ENCODE measurements at places on chromosomes 6 and 20. TPM values are rescaled to one million over a fixed set of nuclear protein-coding genes. Genes with fewer than 3 reads are reported as not detected.

- DNase-seq: no peak
Observed at GRCh38 chr6:82275686-82276085, 28.1 kb upstream of the IBTK start.

GRCh38 chr6:63926258-63926780 lies 290.7 kb downstream of the PHF3 start:
- DNase-seq: no peak

DNA sequence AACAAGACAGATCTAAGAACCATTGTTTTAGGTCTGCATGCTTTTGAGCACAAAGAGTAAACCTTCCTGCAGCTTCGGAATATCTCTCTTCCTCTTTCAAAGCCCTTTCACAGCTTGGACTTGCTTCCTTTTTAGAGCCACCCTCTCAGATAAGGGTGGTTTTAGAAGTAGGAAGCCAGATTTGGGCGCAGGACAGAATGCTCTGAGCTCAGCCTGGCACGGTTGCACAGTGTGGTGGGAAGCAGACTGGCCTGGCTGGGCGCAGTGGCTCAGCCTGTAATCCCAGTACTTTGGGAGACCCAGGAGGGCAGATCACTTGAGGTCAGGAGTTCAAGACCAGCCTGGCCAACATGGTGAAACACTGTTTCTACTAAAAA lies 35.6 kb upstream of the PNRC1 start:
- no peak for DNase-seq

DNA sequence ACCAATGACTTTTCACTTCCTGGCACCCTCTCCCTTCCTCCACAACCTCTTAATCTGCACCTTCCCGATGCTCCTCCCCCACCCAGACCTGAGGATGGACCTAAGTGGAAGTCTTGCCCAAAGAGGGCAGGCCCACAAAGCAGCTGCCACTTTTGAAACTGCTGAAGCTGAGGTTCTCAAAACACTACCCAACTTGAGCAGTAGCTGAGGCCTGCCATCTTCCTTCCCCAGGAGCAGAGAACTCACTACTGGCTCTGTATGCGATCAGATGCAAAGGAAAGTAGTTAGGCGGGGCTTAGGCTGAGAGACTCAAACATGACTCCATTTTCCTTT lies 1.5 kb downstream of the HM13 start:
- DNase-seq: no peak

DNA sequence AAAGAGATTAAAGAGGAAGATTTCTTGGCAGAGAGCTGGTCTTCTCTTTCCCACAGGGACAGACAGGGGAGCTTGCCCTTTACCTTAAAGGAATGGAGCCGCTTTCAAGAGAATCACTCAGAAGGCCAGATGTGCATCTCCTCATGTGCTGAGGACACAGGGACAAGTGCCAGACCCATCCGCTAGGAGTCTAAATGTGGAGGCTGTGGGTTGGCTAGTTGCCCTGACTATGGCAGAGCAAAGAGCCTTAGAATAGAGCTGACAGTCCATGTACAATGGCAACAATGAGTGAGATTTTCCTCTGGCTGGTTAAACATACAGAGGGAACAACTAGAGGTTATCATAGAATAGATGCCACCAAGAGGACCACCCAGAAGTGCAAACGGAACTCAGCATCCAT lies 7.3 kb upstream of the DOK5 start:
- no peak for DNase-seq

The POPDC3 gene
- 1.1 TPM for total RNA-seq

The PACRG gene
- total RNA-seq: 5.6 TPM

The LINC00237 gene
- total RNA-seq: not detected

The OTOR gene
- total RNA-seq: not detected
